ENCODE measurements at places on chromosomes 12 and 14.

DNA sequence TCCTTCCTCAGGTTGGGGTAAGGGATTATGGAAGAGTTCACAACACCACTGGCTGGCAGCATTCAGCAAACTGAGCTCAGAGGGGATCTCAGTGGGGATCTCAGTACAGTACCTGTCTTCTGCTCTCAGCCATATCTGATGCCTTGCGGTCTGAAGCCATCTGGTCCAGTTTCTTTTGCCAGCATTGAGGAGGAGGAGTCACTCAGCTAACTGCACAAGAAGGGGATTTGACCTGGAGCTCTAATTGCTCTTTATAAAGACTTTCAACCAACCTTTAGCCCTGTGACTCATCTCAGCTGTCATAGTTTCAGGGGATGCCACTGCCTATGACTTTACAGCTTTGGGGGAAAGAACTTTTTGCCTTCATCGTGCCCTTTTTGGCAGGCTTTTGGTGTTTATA lies 44.9 kb downstream of the JKAMP start:
- DNase-seq: no peak

DNA sequence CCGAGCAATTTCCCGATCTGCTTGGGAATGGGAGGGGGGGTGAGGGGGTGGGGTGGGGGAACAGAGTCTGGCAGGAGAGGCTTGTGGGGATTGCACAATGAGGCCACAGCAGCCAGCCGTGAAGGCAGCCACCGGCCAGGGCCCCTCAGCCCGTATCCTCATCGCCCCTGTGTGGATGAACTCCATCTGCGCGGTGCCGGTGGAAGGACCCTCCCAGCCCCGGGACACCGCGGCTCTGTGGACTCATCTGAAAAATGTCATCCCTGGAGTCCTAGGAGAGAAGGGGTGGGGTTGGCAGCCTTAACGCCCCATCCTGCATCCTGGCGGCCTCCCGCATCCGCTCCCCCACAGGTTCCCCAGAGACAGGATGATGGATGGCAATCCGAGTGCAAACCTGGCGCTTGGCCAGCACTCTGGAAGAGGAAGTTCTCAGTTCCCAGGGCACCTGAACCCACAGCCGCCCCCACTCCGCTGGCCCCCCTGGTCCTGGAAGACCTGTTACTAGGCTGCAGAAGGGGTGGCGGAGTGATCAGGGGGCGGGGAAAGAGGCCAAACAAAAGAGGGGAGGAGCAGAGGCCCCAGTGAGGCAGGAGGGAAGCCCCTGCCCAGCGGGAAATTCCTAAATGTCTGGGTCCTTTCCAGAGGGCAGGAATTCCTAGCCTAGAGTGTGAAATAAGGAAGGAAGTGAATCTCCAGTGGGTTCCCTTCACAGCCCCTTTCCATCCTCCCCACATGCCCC lies 1.2 kb upstream of the TNFAIP2 start:
- DNase-seq: peak; percentile 89

DNA sequence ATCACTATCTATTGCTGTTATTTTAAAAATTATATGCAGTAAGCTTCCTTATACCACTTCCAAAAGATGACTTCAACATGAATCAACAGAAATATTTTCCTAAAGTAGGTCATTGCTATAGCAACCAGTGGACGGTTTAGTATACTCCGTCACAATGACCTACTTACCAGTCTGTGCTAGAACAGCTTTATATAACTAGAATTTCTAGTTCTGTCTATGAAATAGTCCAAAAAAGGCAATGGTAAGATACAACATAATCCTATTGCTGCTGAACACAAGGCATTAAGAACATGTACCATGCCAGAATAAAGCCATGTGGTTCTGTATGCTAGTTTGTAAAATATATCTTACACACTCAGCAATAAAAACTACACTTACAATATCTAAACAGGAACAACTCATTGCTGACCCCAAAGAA lies 40.7 kb upstream of the MTERF2 start:
- DNase-seq: no peak

DNA sequence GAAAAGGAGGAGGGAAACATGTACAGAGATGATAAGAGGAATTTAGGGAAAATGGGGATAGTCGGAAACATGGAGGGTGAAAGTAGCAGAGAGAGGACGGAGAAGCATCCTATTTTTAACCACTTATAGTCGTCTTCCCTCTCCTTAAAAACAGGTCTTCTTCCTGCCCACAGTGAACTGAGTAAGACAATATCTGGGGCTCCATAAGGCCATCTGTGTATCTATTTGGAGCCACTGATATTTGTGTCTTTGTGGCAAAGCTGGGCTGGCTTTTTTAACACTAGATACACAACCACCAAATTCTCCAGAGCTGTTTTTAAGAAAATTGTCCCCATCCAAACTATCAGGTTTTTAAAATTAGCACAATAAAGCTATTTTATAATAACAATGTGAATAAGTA lies 109.5 kb upstream of the RAP1B start:
- DNase-seq: no peak

DNA sequence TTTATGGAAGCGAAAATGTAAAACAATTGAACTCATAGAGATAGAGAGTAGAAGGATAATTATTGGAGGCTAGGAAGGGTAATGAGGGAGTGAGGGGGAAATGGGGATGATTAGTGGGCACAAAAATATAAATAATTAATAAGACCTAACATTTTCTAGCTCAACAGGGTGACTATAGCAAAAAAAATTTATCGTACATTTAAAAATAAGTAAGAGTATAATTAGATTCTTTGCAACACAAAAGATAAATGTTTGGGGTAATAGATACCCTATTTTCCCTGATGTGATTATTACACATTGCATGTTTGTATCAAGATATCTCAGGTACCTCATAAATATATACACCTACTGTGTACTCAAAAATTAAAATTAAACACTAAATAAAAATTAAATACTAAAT lies 1070.0 kb downstream of the LRFN5 start:
- no peak for DNase-seq
